SK-N-DZ (cell line): ENCODE measurements at places on chromosomes 11 and 22.

GRCh38 chr22:37218771-37219411, 6.6 kb upstream of the SSTR3 start:
- DNase-seq: no peak

DNA sequence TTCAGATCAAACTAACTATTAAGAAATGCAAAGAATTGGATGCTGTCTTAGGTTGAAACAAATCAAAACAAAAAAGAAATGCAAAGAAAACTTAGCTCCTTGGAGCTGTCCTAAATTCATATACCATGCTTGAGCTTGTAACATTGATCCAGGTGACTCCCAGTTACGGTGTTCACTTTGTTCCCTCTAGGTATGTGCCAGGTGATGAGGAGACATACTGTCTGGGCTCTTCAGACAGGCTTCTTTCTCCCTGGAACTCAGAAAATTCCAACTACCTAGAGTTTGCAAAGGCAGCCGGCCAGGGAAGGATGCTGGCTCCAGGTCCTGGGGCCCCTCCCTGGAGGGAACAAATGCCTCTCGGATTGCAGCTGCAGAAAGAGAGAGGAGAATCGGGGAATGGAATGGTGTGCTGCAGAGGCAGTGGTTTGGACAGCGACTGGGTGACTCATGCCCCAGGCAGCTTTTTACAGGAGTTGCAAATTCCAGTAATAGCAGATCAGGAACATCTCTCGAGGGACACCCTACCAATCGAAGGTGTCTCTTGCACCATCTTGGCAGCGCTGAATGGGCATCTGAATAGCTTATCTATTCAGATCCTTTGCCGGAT, 12.3 kb upstream of the ASPHD2 start:
- DNase-seq: no peak

GRCh38 chr11:61598886-61599868, 18.3 kb upstream of the SYT7 start:
- no peak for DNase-seq

GRCh38 chr11:110317516-110317932, 21.1 kb upstream of the RDX start:
- DNase-seq: no peak

- DNase-seq: no peak
Measured at GRCh38 chr11:8028766-8029165, 41.6 kb downstream of the EIF3F start.

- DNase-seq: no peak
Measured at GRCh38 chr22:46469711-46470110, 67.7 kb downstream of the CELSR1 start.

DNA sequence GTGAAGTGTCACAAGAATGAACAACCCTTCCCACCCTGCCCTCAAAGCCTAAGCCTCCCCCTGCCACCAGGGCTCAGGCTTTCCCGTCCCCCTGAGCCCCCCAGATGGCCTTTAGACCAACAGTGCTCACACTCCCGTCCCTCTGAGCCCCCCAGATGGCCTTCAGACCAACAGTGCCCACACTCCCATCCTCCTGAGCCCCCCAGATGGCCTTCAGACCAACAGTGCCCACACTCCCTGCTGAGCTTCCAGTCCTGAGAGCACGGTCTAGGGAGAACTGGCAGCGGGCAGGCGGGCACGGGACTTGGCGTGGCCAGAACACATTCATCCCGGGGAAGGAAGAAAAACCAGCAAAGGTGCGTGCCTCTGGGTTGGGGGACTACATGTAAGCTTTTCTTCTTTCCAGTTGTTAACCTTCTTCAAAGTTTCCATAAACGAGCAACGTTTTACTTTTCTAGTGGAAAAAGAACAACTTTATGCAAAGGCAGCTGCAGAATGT, 2.5 kb downstream of the MRGPRG start:
- DNase-seq: no peak

DNA sequence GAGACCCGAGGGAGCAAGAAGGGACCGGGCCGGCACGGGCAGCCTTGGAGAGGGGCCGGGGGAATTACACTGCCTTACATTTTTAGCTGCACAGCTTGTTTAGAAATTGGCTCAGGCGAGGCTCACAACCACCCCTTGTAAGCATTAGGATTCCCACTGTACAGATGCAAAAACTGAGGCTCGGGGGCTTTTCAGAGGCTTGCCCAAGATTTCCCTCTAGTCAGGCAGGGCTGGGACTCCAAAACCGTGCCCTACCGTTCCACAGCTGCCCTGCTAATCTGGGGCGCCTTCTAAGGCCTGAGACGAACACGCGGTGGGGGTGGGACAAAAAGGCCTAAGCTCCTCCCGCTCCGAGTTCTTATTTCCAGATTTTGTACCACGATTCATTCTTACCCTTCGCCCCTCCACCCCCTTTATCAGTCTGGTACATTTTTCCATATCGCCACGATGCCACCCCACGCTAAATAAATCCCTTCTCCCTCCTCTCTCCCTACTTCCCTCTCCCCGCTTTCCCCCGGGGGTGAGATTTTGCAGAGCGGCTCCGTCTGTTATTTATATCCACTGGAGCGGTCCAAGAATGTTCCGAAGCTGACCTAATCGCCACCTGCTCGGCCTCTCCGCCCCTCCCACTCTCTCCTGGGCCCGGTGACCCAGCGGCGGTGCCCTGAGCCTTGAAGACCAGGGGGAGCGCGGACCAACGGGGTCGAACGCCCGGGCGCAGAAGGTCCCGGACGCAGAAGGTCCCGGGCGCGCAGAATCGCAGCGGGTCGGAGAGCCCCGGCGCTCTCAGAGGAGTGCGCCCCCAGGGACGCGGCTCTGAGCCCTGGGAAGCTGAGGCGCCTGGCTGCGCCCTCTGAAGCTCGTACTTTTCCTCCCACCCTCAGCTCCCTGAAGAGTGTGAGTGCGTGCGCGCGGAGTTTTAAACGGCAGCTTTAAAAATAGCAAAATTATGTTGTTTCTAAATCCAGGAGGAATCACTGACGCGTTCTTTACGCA, 764 bp upstream of the PACSIN3 start:
- peak; percentile 54 for DNase-seq

GRCh38 chr11:8964324-8965320, at the start of gene TMEM9B:
Gene TMEM9B (minus strand): TSS chr11:8964442. CDS start chr11:8964313, 129 bp downstream.
- peak; percentile 92 for DNase-seq

- DNase-seq: no peak
Measured at GRCh38 chr11:66970807-66971442, 4.2 kb upstream of the C11orf86 start.

- DNase-seq: no peak
Measured at GRCh38 chr22:26689513-26690301, 32.3 kb downstream of the MIAT start.
